Umbilical cord (tissue), 2 donors: ENCODE measurements at places on chromosomes 1 and 21. TPM values are rescaled to one million over a fixed set of nuclear protein-coding genes. Genes with fewer than 3 reads are reported as not detected.

Gene LAPTM5
- total RNA-seq: 14.4 TPM

Gene PGLYRP3
- not detected for total RNA-seq

DNA sequence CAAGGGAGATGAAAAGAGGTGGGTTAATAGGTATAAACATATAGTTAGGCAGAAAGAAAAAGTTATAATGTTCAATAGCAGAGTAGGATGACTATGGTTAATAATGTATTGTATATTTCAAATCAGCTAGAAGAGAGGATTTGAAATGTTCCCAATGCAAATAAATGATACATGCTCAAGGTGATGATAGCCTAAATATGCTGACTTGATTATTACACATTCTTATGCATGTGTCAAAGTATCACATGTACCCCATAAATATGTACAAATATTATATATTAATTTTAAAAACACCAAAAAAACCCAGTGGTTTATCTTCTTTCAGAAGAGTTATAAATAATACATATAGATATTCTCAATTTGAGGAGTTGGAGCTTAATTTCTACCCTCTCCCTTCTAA lies 38.3 kb upstream of the ZSWIM5 start:
- no peak for DNase-seq

DNA sequence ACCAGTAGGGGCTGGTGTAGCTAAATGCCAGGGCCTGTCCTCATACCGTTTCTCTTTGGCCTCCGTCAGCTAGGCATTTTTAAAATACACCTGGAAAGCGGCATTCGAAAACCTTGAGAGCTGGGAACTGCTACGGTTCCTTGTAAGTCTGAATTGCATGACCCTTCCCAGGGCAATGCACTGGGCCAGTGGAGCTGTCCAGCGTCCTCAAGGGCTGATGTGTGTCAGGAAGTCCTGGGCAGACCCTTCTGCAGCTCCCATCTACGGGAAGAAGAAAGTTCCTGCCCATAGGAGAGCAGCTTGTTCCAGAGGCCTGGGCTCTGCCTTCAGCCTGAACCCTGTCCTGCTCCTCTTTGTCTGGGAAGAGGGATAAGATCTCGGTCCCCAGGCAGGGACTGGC lies 34.1 kb downstream of the UBASH3A start:
- peak; percentile 31 for DNase-seq

Gene S100A7
- not detected for total RNA-seq

GRCh38 chr1:27545271-27545670 lies 55.3 kb upstream of the WASF2 start:
- peak; percentile 97 for DNase-seq

DNA sequence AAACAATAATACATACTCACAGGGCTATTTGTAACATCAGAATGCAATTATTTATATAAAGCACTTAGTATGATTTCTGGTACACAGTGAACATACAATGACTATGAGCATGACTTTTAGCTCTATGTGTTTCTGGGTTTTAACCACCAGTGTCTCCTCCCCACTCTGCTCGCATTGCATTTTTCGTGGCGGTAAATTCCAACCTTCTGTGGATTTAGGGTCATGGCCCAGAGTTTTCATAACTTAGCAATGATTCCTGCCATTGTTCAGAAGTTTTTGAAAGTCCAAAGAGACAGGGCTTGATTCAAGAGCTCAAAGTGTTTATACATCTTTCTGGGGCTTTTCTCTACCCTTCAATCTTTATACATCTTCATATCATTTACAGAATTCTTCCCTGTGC lies 191.3 kb downstream of the BACH1 start:
- DNase-seq: no peak

Gene ZNF691
- total RNA-seq: 8.2 TPM

GRCh38 chr1:231735411-231735810 lies 108.8 kb downstream of the DISC1 start:
- no peak for DNase-seq

- DNase-seq: no peak
These were observed 242.4 kb upstream of the CAMK1G start for GRCh38 chr1:209341146-209341545.

DNA sequence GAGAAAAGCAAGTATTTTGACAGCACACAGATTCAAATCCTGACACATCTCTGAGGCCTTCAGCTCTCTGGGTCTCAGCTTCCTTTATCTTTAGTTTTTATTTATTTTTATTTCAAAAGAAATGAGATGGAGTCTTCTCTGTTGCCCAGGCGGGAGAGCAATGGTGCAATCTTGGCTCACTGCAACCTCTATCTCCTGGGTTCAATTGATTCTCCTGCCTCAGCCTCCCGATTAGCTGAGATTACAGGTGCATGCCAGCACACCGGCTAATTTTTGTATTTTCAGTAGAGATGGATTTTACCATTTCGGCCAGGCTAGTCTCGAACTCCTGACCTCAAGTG lies 19.1 kb upstream of the ATP2B4 start:
- no peak for DNase-seq

Gene CLCNKB
- not detected for total RNA-seq

DNA sequence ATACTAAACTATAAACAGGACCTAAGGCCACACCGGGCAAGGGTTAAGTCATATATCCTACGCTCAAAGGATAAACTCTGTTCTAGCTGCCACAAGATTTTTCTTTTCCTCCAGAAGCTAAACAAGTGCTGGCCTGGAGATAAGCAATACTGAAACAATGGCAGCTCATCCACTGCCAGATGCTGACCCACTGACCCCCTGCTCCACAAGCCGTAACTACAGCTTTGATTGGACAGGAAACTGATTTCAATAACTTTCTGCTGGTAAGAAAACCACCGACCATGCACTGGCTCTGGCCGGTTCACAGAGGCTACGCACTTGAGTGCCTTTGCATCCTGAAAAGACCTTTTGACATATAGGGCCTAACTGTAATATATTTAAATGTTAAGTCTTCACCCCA lies 51.3 kb upstream of the PLA2G2C start:
- DNase-seq: peak; percentile 7

DNA sequence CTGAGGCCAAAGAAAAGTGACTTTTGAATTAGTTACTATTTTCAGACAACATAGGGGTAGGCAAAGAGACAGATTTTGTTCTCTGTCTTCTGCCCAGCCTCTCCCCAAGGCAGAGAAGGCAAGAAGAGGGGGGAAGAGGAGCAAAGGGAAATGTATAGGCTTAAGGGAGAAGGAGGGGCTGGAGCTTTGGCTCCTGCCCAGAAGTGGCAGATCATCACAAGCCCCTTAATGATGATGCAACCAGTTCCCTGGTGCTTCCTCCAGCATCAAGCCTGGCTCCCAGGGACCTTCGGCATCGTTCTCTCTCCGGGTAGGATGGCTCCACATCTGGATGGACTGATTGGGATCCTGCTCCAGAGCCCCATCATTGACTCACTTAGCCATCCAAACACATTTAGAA lies 112.8 kb downstream of the KCND3 start:
- DNase-seq: no peak

- DNase-seq: no peak
These were observed 12.0 kb upstream of the SLAMF1 start for GRCh38 chr1:160658814-160659193.

- no peak for DNase-seq
These were observed 42.9 kb downstream of the CAPZB start for GRCh38 chr1:19442154-19443096.

GRCh38 chr1:146010126-146010738 lies 11.3 kb downstream of the HJV start:
- DNase-seq: peak; percentile 47

DNA sequence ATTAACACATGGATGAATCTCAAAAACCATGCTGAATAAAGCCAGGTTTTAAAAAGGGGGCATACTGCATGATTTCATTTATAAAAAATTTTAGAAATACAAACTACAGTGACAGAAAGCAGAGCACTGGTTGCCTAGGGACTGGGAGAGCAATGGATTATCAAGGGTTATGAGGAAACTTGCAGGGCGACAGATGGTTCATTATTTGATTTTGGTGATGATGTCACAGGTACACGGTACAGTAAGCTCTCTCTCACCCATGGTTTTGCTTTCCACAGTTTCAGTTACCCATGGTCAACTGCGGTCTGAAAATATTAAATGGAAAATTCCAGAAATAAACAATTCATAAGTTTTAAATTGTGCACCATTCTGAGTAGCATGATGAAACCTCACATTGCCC lies 14.1 kb downstream of the VAMP4 start:
- DNase-seq: no peak

Gene RGS2
- 294 TPM for total RNA-seq

- DNase-seq: peak; percentile 57
These were observed 73.5 kb downstream of the EPS15 start for GRCh38 chr1:51445351-51446090.
